ENCODE measurements at places on chromosomes 2 and 18. TPM values are rescaled to one million over a fixed set of nuclear protein-coding genes. Genes with fewer than 3 reads are reported as not detected.
A peak's percentile ranks its signal among the peaks of the same experiment; 100 is the strongest.

DNA sequence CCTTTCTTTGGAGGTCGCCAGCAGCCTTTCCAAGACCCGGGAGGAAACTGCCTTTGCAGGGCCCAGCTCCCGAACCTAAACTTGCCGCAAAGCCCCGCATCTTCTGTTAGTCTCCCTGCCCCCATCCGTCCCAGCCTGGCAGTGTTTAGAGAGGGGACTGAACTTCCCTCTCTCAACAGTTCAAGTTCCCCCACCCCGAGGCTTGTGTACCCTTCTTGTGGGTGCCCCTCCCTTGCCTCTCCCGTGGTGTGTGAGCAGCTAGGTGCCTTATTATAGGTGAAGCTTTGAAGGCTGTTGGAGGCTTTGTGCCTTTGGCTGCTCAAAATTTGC is 1.4 kb downstream of the LBH start:
- no peak for DNase-seq

- peak; percentile 58 for DNase-seq
These were observed 871 bp upstream of the ALS2 start for GRCh38 chr2:201781557-201782051.

DNA sequence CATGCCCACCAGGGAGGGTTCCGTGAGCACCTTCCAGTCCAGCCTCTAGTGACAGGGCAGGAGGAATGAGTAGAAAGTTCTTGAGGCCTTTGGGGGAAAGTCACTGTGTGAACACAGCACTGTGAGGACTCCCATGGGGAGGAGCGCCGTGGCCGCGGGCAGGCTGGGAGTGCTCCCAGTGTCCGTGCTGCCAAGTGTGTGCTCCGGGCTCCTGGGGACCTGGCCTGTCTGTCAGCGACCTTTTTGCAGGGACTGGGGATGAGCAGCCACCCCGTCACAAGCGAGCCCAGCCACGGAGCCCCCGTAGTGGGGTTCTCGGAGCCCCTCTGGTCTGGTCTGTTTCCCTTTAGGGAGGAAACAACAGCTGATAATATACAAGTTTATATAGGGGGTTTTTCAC is 36.8 kb downstream of the PDIA6 start:
- no peak for DNase-seq

DNA sequence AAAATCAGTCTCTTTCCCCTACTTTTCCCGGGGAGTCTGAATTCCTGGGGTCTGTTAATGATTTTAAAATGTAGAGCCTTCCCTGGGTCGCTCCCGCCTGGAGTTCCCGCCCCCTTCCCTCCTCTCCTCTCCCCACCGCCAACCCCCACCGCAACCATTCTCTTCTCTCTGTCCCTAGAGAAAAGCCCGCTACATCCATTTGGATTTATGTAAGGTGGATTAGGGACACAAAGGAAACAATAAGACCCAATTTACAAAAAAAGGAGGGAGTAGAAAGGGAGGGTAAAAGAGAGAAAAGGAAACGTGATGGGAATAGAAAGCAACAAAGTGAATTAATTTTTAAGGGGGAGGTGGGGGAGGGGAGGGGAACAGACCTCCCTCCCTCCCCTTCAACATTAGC is 2.2 kb downstream of the EPHA4 start:
- no peak for DNase-seq

DNA sequence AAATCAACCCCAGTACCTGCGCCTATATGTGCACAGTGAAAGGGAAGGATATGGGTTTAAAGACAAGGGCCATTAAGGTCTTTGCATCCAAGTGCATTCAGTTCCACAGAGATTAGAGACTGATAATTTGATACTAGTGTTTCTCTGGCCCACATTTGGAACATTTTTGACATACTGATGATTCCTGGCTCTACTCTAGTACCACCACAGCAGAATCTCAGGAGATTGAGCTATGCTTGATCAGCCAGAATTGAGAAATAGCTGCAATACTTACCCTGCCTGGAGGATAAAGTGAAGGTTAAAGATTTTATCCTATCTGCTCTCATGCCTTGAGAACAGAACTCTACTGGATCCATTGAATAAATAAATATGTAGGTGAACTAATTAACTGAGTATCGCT is 1267.8 kb downstream of the SUCLG1 start:
- no peak for DNase-seq

- DNase-seq: no peak
These were observed 26.9 kb upstream of the ATP9B start for GRCh38 chr18:79042276-79042675.

GRCh38 chr2:236176417-236176816 is 8.2 kb upstream of the GBX2 start:
- no peak for DNase-seq

DNA sequence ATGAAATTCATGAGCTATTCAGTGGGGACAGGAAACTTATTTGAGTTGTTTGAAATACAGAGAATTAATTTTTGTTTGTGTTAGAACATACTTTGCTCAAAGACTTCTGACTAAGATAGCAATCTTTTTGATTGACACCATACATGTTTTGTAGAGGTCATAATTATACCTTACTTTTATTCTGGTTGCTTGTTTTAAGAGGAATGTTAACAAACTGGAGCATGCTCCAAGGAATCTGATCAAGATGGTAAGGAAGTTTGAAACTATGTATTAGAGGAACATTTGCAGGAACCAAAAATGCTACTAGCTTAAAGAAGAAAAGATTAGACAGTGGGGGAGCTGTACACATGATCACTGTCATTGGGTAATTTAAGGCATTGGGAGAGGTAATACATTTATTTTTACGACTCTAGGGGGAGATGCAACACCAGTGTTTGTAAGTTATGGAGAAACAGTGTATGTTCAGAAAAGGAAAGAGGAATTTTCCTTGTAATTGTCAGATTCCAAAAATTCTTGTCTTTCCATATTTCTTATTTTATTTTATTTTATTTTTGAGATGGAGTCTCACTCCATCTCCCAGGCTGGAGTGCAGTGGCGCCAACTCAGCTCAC is 8.0 kb downstream of the AGFG1 start:
- DNase-seq: no peak

The COLEC12 gene
- 6.4 TPM for total RNA-seq

The EFEMP1 gene
- 16.7 TPM for total RNA-seq

The IL36G gene
- not detected for total RNA-seq

The GMCL1 gene
- 4.1 TPM for total RNA-seq

The STAM2 gene
- total RNA-seq: 18.1 TPM

The TYMS gene
- total RNA-seq: 0.65 TPM
